Stimulated activated CD4-positive, alpha-beta T cell treated with anti-CD3 and anti-CD28 coated beads, Interleukin-1b, Interleukin-23, amount 100 ng/mL, for 48 hours (primary cell): ENCODE measurements at places on chromosomes 3 and 15.

DNA sequence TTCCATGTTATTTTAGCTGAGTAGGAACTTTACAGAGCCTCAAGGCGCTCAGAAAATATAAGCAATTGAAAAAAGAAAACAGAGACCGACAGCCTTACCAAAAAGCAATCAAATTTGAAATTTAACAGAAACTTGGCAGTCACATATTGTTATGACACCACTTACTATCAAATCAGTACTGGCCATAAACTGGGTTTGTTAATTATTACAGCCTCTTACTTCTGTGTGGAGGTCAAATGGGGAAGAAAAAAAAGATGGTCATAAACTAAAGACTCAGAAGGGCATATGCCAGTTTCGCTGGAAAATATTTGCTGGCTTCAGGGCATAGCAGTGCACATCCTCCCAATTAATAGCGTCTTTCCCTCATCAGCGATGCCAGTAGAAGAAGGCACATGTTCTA is 45.5 kb upstream of the SUCLG2 start:
- DNase-seq = no peak

GRCh38 chr15:96268442-96269204 is 61.9 kb upstream of the NR2F2 start:
- DNase-seq = no peak

- DNase-seq = peak; percentile 28
Measured at GRCh38 chr3:111676211-111677006, 81.3 kb upstream of the ZBED2 start.

DNA sequence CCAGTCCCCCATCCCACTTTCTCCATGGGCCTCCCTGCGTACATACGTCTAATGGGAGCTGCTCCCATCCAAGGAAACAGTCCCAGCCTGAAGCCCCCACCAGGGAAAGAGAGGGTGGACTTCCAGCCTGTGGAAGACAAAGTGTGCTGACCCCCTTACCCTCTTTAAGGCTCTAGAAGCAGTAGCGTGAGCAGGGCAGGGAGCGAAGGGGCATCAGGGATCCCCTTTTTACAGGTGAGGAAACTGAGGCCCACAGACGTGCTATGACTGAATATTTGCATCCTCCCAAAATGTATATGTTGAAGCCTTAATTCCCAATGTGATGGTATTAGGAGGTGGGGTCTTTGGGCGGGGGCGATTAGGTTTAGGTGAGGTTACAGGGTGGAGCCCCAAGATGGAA is 83.4 kb downstream of the TOP2B start:
- no peak for DNase-seq

- no peak for DNase-seq
Measured at GRCh38 chr3:18046131-18046915, 303.9 kb upstream of the TBC1D5 start.
